ENCODE measurements at places on chromosomes 5 and 9.

GRCh38 chr5:63111891-63112290 lies 533.3 kb downstream of the LRRC70 start:
- DNase-seq, result no peak

- no peak for DNase-seq
These were observed 1690.7 kb upstream of the CDH9 start for GRCh38 chr5:28729067-28729466.

GRCh38 chr9:91907484-91908292 lies 42.3 kb downstream of the ROR2 start:
- DNase-seq, result no peak

DNA sequence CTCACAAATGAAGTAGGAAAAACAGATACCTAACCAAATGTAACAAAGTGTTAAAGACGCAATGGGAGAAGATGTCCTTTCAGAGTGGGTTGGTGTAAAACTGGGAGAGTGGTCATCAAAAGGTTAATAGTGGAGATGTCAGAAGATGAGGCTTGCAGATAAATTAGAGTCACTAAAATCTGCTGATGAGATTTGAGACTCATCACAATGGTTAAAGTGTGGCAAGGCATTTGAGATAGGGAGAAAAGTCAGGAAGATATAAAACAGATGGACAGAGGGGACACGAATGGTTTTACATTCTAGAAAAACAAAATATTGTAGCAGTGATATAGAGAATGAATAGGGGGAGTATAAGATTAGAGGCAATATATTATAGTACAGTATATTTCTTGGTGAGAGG lies 406.0 kb upstream of the SEMA6A start:
- no peak for DNase-seq

- no peak for DNase-seq
These were observed 1216.3 kb upstream of the ACO1 start for GRCh38 chr9:31168161-31168560.

GRCh38 chr5:89308606-89309040 lies 425.6 kb upstream of the MEF2C start:
- DNase-seq, result no peak

DNA sequence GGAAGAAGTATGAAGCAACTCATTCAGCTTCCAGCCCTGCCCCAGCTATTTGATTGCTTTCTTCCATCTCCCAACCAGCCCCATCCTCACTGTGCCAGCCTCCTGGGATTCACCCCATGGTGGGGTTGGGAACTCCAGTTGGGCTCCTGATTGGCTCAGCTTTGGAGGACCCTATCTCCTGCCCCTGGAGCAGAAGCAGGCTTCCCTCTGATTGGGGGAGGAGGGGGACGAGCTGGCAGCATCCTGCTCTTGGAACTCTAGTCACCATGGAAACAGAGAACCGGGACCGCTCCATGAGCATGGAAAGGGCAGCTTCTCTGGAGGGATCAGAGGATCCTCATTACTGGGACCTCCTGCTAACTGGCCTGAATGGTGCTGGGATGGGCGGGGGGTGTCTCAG lies 2.6 kb downstream of the SLC6A7 start:
- DNase-seq, result peak; percentile 49

GRCh38 chr9:27489087-27489876 lies 34.8 kb upstream of the IFNK start:
- DNase-seq, result peak; percentile 22

DNA sequence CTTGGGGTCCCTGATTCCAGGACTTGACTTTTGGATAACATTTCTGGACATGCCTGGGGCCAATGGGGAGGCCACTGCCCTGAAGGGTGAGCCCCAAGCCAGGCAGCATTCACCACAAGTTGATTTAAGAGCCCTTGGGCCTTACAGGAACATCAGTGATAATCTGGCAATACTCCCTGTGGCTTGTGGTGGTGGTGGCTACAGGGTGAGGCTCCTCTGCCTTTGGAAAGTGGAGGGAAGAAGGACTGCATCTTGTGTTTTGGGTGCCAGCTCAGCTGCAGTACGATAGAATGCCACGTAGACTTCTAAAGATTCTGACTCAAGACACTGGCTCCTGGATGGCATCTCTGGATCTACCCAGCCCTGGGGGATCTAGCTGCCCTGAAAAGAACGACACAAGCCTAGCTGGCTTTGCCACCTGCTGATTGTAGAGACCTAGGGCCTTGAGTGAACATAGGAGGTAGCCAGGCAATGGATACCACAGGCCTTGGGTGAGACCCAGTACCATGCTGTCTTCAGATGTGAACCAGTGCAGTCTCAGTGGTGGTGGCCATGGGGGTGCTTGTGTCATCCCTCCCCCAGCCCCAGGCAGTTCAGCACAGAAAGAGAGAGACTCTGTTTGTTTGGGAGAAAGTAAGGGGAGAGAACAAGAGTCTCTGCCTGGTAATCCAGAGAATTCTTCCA lies 79.0 kb upstream of the DAP start:
- DNase-seq, result no peak

GRCh38 chr5:34597034-34598027 lies 58.8 kb upstream of the RAI14 start:
- no peak for DNase-seq

GRCh38 chr5:143023411-143024096 lies 253.4 kb downstream of the ARHGAP26 start:
- no peak for DNase-seq

DNA sequence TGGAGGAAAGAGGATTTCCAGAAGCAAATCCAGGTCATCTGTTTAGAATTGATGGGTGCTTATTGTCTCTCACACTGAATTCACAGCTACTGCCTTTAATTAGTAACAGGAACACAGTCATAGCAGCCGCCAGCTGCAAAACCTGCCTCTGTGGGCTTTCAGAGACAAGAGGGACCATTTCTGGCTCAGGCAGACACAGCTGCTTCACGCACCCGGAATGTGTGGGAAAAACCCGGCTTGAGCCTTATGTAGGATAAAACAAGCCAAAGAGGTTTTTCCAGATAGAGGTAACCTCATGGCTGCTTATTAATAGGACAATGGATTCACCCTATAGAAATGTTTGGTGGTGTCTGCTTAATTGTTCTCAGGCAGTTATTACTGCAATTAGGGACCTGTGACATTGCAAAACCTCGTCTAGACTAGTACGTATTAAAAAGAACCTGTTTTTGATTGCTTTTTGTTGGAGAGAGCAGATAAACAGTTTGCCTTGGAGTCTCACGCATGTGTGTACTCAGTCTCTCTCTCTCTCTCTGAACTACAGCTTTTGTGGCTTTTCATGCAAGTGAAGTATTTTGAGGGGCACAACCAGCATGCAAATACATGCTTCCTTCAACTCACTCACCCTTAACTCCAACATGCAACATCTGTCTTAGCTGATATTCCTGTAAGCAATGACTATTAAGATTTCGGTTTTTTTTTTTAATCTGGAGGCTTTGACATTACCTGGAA lies 302.7 kb downstream of the PLK2 start:
- peak; percentile 73 for DNase-seq
